Glomerular endothelial cell (primary cell): ENCODE measurements at places on chromosomes 1 and 21.

GRCh38 chr1:111739925-111740765 is 950 bp upstream of the INKA2 start:
- no peak for DNase-seq

DNA sequence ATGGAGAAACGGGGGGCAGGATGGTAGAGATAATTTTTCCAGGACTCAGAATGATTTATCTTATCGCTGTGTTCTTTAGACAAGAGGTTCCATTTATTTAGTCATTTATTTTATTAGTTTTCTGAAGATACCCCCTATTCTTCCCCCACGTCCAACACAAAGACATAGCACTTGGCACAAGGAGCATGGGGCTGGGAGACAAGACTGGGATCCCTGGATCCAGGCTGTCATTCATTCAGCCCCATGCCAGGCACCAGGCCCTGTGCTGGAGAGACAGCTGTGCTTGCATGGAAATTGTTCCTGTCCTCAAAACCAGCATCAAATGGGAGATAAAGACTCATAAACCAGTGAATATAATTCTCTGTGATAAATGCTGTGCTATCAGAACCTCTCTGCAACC is 27.1 kb upstream of the PLXNA2 start:
- no peak for DNase-seq

- DNase-seq = peak; percentile 70
These were observed 202.1 kb downstream of the NCAM2 start for GRCh38 chr21:21200103-21200938.

DNA sequence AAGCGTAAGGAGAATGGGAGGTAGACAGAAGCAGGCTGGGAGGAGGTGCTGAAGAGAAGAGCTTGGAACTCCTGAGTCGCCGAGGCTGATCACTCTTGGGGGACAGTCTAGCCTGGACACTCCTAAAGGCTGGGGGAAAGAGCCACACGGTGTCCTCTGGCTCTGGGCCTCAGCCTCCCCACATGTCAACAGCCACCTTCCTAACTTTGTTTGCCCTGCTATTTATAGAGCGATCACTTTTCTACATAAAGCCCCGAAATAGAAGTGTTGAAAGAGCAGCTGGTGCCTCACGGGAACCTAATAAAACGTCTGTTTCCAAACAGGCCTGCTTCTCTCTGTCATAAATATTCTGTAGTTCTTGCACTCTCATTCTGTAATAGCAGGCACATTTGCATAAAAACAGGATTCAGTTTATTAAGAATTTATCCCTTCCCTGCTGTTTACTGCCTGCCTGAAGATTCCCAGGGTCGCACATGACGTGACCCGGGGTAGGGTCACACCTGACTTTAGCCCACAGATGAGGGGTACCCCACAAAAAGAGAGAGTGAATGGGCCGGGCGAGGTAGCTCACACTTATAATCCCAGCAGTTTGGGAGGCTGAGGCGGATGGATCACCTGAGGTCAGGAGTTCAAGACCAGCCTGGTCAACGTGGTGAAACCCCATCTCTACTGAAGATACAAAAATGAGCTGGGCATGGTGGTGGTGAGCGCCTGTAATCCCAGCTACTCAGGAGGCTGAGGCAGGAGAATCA is 212.5 kb downstream of the TOMM20 start:
- DNase-seq = no peak

GRCh38 chr1:18354612-18355011 is 126.1 kb upstream of the KLHDC7A start:
- no peak for DNase-seq

DNA sequence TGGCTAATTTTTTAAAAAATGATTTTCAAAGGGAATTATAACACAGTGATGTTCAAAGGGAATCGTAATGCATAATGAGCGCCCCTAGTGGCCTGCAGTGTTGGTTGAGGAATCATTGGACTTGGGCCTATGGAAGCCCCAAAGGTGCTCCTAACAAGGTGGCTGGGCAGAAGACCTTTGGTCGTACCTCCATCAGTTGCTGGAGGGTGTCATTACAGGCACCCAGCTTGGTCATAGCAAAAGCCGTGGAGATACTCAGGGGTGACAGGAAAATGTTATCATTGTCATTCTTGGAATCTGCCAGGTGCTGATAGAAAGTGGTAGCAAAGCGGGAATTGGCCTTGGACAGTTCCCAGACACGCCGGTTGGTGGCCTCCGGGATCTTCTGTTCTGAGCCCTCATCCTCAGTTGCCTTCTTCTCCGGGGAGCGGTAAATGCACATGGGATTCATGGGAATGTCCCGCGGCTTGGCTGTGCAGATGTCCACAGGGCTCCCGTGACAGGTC is 2.7 kb downstream of the SERPINC1 start:
- peak; percentile 4 for DNase-seq

GRCh38 chr1:228043281-228043848 is 36.6 kb downstream of the WNT3A start:
- DNase-seq = no peak

DNA sequence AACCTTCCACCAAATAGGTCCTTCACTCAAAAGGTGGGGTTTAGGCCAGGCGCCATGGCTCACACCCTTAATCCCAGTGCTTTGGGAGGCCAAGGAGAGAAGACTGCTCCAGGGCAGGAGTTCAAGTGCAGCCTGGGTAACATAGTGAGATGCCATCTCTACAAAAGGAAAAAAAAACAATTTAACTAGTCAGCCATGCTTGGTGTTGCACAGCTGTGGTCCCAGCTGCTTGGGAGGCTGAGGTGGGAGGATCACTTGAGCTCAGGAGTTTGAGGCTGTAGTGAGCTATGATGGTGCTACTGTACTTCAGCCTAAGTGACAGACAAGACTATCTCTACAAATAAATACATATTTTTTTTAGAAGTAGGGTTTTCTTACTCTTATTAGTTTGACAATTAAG is 617.5 kb downstream of the KIF26B start:
- no peak for DNase-seq

- DNase-seq = no peak
These were observed 404 bp downstream of the NR0B2 start for GRCh38 chr1:26913389-26913753.

DNA sequence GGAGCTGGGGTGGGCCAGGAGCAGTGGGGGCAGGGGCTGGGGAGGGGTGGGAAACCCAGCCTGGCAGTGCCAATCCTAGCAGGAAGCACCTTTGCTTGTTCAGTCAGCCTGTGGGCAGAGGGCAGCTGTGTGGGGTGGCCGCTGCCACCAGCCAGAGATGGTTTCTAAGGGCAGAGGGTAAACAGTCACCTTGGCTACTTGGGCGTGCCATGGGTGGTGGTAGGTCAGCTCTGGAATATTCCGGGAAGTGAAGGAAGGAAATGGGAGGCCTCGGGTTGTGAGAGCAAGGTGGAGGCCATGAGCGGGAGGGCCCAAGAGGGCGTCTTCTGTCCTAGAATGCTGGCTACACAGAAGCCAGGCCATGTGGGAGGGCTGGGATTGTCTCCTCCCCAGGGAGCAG is 20.7 kb upstream of the WNT4 start:
- DNase-seq = no peak

DNA sequence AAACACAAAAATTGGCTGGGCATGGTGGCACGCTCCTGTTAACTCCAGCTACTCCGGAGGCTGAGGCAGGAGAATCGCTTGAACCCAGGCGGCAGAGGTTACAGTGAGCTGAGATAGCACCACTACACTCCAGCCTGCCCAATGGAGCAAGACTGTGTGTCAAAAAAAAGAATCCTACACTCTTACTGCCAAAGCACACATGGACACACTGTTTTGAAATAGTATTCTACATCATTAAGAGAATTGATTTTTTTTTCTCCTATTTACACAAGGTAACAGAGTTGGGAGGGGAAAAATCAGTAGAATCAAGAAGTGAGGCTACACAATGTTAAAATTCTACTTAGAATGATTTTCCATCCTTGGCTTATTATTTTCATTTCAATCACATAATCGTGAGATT is 42.1 kb upstream of the SDC3 start:
- no peak for DNase-seq

GRCh38 chr1:27124405-27124804 is 30.5 kb downstream of the SLC9A1 start:
- no peak for DNase-seq

GRCh38 chr1:69814926-69815325 is 247.2 kb downstream of the LRRC7 start:
- no peak for DNase-seq

- DNase-seq = no peak
These were observed 19.4 kb downstream of the PRPF38A start for GRCh38 chr1:52423771-52424170.

DNA sequence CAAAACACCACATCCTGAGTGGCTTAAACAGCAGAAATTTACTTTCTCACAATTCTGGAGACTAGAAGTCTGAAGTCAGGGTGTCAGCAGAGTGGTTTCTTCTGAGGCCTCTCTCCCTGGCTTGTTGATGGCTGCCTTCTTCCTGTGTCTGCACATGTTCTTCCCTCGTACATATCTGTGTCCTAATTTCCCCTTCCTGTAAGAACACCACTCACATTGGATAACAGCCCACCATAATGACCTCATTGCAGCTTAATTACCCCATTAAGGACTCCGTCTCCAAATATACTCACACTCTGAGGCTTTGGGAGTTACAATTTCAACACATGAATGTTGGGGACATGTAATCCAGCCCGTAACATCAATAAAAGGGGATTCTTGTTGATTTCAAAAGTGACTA is 23.4 kb downstream of the C8A start:
- no peak for DNase-seq

DNA sequence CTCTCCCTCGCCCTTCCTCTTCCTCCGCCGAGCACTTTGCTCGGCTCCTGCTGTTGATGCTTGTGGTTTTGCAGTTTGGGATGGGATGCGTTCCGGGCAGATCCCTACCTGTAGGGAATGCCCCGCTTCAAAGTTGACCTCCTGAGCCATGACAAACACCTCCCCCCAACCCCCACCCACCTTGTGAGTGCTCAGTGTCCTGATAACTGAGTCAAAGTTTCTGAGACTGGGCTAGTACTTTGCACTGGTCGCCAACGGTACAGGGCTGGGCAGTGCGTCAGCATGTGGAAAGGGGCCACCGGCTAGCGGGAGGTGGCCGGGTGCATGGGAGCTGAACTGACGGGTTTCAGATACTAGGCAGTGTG is 771 bp downstream of the RABGAP1L start:
- DNase-seq = no peak

- DNase-seq = no peak
These were observed 105.2 kb downstream of the EDEM3 start for GRCh38 chr1:184649451-184649888.

- DNase-seq = no peak
These were observed 276.9 kb upstream of the SNX7 start for GRCh38 chr1:98384461-98385141.

- DNase-seq = no peak
These were observed 1.9 kb upstream of the NTNG1 start for GRCh38 chr1:107138767-107139445.

DNA sequence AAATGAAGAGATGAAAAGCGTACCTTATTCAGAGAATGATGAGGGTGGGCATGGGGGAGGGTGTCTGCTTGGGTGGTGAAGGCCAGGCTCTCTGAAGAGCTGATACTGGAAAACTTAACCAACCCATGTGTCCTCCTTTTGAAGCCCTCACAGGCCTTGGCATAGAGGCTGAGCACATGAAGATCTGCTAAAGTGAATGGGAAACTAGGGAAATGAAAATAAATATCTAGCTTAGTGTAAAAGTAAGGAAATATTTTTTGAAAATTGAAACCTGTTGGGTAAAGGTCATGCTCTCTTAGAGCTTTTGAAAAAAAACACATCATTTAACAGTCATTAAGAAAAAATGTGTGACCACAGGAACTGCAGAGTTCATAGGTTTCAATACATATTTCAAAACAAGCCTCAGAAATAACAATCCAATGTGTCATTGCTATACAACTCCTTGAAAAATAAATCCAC is 40.5 kb upstream of the RALGPS2 start:
- peak; percentile 85 for DNase-seq

DNA sequence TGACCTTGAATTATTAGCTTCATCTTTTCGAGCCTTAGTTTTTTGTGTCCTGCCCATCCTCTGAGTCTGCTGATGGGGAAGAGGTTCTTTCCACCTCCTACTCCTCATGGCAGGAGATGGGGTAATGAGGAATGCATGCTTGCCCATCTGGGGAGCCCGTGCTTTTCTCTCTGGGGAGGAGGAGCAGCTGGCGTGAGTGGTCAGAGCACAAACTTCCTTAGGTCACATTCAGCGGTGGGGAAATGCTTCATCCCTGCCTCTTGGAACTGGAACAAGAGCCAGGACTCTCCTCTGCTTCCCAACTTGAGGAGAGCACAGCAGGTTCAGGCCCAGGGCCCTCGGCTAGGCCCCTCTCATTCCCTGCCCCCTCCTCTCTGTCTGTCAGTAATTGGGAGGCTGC is 155.0 kb downstream of the PCNX2 start:
- no peak for DNase-seq

GRCh38 chr1:182192966-182193365 is 131.5 kb upstream of the ZNF648 start:
- no peak for DNase-seq

- no peak for DNase-seq
These were observed 10.8 kb downstream of the CCDC17 start for GRCh38 chr1:45612941-45613579.

- no peak for DNase-seq
These were observed 1.0 kb upstream of the PPIE start for GRCh38 chr1:39737546-39738169.

DNA sequence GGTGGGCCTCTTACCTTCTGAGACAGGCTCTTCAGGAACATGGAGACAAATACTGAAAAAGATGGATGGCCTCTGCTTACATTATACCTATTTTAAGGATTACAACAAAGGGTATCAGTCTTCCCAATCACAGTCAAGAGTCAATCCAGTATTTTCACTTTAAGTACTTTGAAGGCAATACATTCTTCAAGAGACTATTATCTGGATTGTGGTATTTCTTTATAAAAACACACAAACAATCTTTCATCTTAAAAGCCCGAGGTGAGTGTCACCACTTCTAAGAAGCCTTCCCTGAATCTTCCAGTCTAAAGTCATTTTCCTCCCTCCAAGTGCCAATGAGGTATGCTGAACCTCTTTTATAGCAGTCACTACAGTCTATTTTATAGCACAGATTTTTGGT is 45.3 kb downstream of the WASF2 start:
- DNase-seq = no peak

DNA sequence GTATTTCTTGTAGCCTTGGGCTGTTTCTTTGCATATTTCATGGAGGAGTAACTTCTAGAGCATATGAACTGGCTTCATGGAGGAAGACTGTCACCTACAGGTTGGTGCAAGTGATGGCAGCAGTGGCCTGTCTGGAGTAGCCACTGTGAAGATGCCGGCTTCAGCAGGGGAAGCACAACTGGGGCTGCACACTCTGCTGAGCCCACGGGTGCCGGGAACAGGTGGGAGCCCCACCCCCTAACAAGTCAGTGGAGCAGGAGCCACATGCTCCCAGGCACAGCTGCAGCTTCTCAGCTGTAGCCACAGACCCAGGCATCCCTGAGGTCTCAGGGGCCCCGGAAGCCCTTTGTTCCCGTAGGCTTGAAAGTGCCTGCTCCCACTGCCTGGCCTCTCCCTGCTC is 43.2 kb upstream of the C1orf185 start:
- DNase-seq = no peak

DNA sequence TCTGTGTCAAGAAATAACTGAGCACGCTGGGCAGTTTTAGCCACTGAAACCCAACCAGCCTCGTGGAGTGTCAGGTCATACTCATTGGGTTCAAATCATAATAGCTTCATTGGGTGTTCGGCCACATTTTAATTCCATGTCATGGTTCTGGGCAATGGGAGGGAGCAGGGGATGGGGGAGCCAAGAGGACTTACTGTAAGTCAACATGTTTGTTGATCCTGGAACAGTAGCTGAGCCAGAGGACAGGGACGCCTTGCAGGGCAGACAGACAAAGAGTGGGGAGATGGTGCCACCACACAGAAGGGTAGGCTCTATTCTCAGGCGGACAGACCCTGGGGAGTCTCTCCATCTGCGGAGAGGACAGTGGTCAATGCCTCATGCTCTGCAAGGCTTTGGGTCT is 161.1 kb downstream of the ZBTB18 start:
- DNase-seq = no peak
